CD4-positive, alpha-beta T cell treated with Interleukin-15 for 4 hours (primary cell): ENCODE measurements at places on chromosomes 2 and 18.
A peak's percentile ranks its signal among the peaks of the same experiment; 100 is the strongest.

DNA sequence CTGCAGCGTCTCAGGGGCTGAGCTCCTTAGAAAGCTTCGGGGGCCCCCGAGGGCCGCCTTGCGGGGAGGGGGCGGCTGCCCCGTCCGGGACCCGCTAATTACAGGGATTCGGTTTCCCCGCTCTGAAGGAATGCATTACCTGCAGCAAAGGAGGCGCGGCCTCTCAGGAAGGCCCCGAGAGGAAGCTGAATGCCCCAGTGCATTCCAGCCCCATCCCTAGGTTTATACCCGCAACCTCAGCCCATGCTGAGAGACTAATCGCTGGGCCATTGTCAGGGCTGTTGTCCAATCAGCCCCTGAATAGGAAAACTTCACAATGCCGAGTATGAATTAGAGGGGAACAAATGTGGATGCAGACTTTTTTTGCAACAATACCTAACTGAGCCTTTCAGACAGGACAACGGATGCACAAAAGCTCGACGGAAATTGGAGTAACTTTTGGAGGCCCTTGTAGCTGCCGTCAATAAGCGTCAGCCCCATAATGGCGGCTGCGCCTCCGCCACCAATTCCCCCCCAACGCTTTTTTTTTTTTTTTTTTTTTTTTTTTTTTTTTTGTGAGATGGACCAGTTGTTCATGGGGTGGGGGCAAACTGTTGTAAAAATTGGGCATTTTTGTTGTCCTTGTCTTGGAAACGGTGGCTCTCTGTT is 138.6 kb upstream of the SIX3 start:
- no peak for DNase-seq

DNA sequence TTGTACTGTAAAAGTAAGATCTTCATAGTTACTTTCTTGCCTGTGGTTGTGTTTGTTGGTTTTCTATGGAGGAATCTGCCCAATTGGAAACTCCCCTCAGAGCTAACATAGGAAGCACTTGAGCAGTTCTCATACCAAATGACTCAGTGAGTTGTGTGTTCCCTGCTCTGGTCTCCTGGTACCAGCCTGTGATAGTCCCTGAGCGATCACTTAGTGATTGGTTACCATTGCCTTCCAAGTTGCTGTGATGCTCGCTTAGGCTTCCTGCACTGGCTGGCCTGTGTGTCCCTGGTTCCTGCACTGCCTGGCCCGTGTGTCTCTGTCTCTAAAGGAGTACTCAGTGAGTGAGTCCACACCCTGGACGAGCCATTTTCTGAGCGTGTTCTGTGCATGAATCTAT is 133.0 kb downstream of the MAP4K4 start:
- peak; percentile 33 for DNase-seq

DNA sequence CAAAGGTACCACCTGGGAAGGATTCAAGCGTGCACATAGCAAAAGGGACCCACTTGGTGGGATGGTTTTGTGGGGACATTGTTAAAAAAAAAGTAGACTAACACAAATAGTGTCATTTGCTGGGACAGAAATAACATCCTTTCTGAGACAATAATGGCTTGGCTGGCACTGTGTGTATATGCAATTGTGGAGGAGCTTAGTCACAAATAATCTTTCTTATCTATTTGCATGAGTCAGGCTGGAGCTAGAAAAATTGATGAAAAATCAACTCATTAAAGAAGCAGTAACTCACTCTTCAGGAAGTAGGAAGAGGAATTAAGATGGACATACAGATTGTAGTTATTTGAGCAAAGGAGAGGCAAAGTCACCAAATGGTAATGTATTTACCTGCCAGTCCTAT is 29.5 kb upstream of the ITGB6 start:
- DNase-seq = no peak

DNA sequence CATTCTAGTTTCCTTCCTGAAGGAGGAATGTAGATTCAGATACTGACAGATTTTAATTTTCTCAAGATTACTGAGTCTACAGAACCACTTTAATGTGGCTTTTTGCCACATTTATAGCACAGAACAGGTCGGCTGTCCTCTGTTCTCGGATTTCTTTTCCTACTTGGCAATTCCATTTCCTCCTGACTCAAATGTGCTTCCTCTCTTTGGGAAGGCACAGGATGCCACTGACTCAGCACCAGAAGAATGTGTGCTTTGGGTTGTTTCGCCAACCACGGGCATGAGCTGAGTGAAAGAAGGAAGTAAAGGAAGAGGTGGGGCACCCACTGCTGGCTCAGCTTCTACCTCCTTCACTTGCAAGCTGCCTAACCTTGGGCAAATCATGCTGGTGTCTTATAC is 970.6 kb upstream of the ACVR2A start:
- DNase-seq = no peak

DNA sequence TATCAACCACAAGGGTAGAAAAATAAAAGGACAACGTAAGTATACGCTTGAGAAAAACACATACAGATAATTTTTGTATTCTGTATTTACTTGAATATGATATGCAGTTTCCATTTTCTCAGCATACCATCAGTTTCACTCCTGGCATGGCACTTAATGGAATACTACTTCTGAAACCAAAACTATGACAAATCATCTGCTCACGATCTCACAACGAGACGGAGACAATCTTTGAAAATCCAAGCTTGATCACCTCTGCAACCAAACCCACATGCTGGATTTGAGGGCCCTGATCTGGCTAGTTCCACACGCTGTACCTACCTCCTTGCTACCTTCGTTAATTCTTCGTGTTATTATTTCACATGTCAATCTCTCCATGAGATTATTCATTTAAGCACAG is 387.6 kb downstream of the NBAS start:
- DNase-seq = no peak

DNA sequence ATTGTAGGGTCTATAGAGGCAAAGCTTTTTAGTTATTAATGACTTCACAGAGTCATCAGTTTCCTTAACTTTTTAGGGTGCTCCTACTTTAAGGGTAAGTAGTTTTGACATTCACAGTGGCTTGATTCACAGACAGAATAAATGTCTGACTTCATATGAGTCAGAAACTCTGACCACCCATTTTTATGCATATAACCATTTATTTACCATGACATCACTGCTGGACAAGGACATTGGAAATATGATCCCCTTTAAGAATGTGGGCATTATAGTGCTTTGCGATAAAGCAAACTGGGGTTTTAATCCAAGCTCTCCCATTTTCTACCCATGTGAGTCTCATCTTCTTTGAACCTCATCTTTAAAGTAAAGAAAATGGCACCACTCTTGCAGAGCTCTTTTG is 162.0 kb upstream of the MC4R start:
- DNase-seq = no peak

DNA sequence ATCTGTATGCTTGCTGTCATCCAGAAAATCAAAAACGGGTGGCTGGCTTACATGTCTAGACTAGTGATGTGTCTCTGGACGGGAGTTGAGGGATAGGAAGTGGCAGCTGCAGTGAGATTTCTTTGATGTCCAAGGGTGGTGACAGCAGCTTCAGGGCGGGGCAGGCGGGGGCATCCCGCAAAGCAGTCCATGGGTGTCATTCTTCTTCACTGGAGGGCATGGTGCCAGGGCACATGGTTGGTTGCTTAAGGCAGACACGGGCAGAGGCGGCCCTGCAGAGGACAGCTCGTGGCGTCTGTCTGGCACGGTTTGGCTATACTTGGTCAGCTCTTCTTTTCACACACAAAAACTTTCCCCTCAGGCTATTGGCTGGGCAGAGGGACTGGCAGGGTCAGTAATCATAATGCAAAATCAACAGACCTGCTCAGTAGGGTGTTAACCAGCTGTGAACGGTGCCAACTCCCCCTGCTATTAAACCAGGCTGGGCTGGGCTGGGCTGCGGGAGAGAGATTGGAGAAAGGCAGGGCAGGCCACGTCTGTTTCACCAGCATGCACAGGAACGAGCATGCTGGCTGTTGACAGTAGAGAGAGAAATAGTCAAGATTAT is 63.7 kb downstream of the COL4A3 start:
- no peak for DNase-seq

DNA sequence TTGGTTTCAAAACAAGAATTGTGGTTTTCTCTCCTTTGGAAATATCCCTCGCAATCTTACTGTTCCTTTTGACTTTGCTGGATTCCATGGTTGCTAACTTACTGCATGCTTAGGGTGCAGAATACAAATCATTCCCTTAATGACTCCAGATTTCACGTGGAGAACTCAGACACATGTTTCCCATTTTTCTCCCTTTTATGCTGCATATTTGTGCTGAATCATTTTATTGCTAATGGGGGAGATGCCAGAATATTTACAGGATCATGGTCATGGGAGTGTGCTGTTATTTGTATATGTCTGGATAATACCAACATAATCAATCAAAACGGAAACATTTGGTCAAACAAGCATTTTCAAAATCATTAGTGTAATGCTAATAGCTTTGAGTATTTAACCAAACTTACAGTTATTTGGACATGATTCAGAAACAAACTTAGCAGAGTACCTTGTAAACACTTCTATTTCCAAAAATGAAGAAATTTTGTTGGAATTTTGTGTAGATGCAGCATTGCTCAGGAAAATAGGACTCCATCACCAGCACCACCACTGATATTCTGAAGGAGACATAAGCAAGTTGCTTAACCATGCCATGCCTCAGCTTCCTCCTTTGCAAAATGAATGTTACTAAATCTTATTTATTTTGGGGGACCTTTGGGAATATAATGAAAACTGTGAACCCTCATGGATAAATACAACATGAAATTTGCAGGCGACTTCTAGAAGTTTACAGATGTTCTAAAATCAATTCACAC is 122.5 kb upstream of the RND3 start:
- no peak for DNase-seq

DNA sequence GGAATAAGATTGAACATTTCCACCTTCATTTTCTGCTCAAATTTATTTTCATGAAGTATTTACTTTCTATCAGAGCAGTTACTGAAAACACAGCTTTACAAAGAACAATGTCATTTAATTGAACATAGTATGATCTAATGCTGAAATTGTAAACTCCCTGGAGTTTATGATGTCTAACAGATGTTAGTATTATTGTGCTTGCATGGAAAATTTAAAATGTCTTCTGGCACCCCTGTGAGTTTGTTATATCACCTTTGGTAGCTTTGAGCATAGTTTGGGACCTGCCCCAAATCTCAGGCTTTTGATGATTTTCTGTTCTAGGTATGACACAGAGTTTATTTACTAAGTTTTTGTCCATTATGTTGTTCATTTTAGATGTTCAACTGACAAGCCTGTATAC is 28.1 kb downstream of the FAM171B start:
- no peak for DNase-seq
